ENCODE measurements at places on chromosomes 12 and 14.

DNA sequence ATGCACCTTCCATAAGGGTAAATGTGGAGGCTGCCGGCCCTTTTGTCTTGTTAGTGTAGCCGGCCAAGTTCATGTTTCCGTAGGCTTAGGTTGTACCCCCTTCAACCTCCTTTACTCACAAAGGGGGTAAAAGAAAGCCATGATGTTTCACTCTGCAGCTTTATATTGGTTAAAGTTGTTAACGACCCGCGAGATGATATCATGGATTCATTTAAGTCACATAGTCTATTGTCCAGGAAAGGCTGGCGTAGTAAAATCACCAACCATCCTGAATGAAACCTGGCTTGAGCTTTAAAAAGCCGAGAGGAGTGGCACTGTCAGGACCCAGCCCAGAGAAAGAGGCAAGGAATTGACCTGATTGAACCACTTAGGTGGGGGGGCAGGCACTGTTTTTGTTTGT, 1.3 kb downstream of the UNG start:
- DNase-seq, result no peak

DNA sequence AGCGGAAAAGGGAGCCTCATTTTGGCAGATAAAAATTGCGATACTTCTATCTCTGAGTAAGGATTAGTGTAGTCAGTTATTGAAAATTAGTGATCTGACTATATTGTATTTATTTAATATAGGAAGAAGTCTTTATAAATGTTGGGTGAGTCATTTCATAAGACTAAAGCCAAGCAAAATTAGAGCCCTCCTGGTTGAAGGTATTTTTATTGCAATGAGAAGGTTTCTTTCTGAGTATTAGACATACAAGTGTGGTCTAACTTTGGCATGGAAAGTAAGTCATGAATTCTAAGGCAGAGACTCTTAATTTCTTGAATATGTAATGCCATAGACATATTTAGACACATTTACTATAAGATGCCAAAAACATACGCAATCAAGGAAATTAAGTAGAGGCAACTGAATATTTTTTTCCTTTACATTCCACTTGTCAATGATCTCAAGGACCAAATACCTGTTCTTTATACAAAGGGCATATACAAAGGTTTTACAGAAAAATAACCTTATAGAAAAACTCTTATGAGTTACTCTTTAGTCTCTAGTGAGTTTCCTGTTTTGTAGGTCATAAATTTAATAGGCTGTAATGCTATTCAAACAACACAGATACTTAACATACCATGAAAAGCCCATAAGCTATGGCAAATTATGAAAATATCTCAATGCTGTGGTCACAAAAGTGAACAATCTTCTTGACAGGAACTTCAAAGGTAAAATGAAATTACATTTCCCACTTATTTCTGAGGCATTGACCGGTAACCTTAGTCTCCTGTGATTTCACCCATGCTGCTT, 156.6 kb upstream of the BTG1 start:
- no peak for DNase-seq

GRCh38 chr12:46478123-46478522, 105.5 kb upstream of the SLC38A2 start:
- DNase-seq, result no peak

- no peak for DNase-seq
Measured at GRCh38 chr14:67241411-67242167, at the start of gene PALS1. Gene PALS1, plus strand, starts transcription at chr14:67241435. Its CDS starts 37,736 bp downstream, at chr14:67279171.

- DNase-seq, result no peak
Measured at GRCh38 chr14:100900837-100901390, 2.6 kb downstream of the RTL1 start.
